ENCODE measurements at places on chromosomes 5 and 9.

GRCh38 chr9:84241817-84242373 lies 98.7 kb downstream of the SLC28A3 start:
- no peak for DNase-seq

DNA sequence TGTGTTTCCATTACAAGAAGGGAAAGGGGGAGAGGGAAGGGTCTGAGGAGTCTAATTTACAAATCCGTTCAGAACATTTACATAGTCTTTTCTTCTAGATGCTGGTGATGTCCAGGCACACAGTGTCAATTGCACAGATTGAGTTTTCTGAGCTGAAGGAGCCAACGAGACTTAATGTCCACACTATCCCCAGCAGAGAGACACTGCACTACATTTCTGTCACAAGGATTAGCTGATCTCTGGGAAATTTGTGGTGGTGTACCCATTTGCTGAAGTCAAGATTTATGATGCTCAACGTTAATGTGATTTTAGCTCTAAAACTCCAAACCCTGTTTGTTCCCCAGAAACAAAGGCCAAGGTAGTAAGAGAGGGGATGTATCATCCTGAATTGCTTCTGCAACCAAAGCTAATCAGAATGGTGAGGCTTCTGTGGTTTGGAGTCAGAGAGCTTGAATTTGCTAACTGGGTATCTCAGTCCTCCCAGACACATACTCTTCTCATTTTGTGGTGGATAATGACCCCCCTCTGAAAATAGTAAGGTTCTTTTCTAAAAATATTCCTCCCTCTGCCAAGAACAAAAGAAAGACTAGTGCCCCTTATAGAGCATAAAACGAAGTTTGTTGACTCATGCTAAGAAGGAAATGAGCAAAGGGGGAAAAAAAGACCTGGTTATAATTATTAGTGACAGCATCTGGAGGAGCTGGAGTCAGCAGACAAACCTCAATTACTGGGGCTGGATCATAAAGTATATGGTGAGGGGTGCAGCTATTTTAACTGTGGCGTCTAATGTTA lies 416.9 kb downstream of the PSAT1 start:
- no peak for DNase-seq

DNA sequence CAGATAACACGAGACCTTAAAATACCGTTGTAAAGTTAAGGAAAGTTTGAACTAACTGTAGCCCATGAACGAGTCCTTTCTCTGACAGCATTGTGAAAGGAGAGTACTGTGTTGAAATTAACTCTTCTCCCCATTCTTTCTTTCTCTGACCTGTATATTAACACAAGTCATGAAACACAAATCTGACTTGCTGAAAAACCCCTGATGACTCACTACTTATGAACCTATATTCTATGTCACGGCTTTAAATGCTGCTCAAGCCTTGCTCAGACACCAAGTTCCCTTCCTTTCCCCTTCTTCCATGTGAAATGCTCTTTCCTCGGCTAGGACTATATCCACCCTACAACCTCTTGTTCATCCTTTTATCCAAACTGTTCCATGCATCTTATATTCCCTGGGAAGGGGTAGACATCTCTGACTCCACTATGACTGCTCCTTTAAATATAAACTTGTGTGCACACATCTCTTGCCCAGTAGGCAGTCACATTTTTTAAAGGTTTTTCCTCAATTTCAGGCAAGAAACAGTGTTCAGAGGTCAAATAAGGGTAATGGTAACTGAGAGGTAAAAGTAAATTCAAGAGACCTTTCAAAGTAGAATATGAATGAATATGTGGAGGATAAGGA lies 142.9 kb downstream of the NFIB start:
- no peak for DNase-seq

DNA sequence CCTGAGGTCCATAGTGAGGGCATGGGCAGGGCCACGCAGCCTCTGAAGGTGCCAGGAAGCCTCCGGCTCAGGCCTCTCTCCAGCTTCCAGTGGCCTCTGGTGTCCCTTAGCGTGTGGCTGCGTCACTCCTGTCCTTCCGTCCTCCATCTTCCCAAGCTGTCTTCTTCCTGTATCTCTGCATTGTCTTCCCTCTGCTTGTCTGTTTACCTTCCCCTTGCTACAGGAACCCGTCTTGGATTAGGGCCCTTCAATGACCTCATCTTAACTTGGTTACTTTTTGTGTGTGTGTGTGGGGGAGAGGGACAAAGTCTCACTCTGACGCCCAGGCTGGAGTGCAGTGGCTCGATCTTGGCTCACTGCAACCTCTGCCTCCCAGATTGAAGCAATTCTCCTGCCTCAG lies 14.4 kb downstream of the ASS1 start:
- DNase-seq: no peak

- no peak for DNase-seq
These were observed 346.8 kb downstream of the PIK3R1 start for GRCh38 chr5:68562308-68562707.

DNA sequence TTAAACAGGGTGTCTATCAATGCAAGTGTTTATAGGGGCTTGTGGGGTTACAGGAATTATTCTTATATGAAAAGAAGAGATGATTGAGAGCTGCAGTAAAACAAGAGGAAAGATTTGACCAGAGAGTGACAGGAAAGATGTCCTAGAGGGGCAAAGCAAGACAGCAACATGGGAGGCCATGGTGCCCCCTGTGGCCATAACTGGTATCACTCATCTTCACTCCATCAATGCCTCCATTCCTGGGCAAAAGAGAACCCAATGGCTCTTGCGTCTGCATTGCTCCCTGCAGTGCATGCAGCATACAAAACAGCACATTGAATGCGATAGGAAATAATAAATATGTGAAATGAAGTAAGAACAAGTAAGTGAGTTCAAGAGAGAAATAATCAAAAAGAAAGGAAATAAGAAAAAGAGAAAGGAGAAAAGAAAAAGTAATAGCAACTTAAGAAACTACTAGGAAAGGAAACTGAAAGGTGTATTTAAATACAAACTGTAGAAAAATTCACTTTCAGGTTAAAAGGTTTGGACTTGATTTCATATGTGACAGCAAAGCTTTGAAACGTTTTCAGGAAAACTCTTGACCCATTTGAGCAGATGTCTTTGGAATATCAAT lies 206.6 kb downstream of the SEMA5A start:
- no peak for DNase-seq

- no peak for DNase-seq
These were observed 456 bp downstream of the ZNF79 start for GRCh38 chr9:127424676-127424999.

DNA sequence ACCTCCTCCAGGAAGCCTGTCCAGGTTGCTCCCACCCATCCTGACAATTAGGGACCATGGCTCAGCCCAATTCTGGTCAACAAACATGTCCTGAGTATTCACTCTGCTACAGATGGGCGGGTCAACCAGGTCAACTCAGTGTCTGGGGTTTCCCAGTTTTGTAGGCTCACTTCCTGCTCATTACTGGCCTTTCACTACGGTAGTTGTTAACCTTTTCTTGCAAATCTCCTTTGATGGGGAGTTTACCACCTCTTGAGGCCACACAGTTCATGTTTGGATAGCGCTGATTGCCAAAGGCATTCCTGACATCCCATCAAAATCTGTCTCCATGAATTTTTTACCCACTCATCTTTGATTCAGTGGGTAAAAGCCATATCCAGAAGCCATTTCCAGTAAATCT lies 13.8 kb downstream of the TMEM8B start:
- no peak for DNase-seq

DNA sequence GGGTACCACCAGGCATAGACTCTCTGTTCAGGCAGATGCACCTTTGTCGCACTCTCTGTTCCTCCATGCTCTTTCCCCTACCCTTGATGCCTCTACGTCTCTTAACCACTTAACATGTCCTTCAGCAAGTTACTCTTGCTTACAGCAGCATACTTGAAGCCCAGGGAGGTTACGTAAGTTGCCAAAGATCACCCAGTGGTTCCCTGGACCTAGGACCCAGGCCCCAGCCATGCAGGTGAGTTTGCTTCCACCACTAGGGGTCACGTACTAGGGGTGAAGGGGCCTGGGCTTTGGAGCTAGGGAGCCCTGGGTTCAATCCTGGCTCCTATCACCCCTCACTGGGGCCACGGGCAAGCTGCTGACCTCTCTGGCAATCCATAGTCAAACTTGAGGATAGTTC lies 8.9 kb downstream of the AKNA start:
- DNase-seq: no peak

DNA sequence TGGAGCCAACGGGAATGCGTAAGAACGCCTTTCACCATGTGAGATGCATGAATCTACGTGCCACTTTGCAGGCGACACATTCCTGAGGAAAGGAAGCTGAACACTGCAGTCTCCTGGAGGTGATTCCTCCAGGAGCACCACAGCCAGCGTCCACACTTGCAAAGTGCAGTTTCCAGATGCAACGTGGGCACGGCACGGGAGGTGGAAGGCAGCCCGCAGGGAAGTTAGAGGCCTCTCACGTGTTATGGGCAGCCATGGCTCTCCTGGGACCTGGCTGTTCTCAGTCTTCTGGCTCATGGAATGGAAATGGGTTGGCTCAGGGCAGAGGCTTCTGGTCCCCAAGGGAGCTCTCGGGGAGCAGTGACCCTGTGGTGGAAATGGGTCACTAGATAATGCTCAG lies 381.0 kb upstream of the IRX4 start:
- DNase-seq: no peak

DNA sequence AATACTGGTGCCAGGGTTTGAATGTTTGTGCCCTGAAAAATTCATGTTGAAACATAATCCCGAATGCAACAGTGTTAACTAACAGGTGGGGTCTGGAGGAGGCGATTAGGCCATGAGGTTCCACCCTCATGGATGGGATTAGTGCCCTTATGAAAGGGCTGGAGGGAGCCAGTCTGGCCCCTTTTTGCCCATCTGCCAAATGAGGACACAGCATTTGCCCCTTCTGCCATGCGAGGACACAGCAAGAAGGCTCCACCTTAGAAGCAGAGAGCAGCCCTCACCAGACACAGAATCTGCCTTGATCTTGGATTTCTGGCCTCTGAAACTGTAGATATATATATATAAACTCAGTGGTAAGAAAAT lies 32.6 kb upstream of the RNF130 start:
- no peak for DNase-seq

DNA sequence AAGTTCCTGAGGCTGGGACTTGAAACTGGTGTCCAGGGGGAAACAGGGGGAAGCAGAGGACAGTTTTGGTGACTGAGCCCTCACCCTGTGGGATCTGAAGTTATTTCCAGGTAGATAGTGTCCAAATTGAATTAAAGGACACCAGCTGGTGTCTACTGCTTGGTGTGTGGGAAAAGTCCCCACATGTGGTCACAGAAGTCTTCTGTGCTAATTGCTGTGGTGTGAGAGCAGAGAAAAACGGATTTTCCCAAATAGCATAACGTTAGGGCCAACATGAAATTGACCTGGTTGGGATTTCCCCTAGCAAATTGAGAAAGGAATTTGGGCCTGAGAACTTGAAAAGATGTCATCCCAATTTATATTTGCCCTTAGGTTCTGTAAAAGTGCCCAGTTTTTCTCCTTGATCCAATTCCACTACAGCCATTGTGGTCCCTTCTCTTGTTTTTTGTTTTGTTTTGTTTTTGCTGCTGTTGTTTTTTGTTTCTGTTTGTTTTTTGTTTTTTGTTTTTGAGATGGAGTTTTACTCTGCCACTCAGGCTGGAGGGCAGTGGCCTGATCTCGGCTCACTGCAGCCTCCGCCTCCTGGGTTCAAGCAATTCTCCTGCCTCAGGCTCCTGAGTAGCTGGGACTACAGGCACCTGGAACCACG lies 5.6 kb upstream of the STARD4 start:
- no peak for DNase-seq

DNA sequence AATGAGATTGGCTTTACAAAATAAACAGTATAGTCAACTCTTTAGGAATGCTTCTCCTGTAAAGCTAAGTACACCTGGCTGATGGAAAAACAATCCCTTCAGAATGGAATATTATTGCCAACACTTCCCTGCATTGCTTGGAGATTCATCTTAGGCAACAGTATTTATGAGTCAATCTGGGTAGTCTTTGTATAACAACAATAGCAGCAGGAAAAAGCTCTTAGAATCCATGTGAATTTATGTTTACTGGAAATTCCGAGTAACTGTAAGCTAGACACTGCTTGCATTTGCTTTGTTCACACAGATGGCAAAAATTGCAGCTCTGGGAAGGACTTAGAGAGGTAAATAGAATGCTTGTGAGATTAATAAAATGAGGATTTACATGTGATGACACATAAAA lies 101.7 kb upstream of the NTRK2 start:
- DNase-seq: no peak

DNA sequence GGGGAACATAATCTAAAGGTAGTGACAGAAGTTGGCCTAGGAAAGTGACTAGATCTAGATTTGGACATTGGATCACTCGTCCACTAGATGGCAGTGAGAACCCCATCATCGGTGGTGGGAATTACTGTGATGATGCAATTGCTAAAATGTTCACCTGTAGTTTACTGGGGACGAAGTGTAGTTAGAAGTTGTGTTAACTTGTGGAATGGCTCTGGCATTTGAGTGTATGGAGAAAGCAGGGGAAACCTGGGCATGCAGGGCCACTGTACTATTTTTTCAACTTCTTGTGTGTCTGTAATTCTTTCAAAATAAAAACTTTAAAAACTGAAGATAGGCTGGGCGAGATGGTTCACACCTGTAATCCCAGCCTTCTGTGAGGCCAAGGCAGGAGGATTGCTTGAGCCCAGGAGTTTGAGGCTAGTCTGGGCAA lies 75.5 kb downstream of the PHAX start:
- peak; percentile 17 for DNase-seq

DNA sequence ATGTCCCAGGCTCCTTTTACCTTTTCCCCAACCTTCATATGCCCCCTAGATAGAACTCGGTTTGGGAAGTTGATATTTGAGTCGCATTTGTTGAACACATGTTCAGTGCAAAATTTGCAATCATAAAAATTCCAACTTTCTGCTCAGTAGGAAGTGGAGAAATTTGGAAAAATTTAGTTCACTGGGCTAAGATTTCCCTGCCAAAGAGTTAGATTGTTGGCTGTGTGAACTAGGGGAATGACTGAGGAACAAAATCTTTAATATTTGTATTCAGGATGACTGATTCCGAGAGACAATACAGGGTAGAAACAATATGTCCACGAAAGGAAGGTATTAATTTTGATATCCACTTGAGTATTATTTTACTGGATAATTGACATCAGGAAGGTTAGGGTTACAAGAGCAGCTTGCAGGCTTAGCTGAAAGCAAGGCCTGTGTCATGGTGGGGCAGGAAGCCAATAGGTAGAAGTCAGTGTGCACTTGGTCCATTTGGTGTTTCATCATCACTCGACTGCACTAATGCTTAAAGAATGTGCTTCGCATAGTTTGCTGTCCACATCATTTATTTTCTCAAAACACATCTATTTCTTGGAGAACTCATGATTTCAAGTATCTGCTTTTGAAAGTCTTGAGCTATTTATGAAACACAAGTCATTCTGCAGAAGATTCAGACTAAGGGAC lies 59.4 kb upstream of the GNA14 start:
- DNase-seq: no peak

- DNase-seq: no peak
These were observed 2.5 kb upstream of the PRKACG start for GRCh38 chr9:69016191-69017096.

GRCh38 chr5:141518618-141519015 lies 29.7 kb downstream of the PCDHGC5 start:
- no peak for DNase-seq

GRCh38 chr9:133114886-133115603 lies 6.0 kb downstream of the RALGDS start:
- DNase-seq: no peak
